ENCODE measurements at places on chromosomes 11 and 22. TPM values are rescaled to one million over a fixed set of nuclear protein-coding genes. Genes with fewer than 3 reads are reported as not detected.

GRCh38 chr11:45857961-45858474, 10.7 kb downstream of the CRY2 start:
- H3K27me3 ChIP-seq, result no peaks in the 10 kb centered on the region
- no peak overlapping the region for H3K4me3 ChIP-seq
- H3K27ac ChIP-seq, result peak overlapping the region; percentile 80
- H3K36me3 ChIP-seq, result peaks cover 66% of the 10 kb centered on the region
- peaks cover 78% of the 10 kb centered on the region for H3K4me1 ChIP-seq

DNA sequence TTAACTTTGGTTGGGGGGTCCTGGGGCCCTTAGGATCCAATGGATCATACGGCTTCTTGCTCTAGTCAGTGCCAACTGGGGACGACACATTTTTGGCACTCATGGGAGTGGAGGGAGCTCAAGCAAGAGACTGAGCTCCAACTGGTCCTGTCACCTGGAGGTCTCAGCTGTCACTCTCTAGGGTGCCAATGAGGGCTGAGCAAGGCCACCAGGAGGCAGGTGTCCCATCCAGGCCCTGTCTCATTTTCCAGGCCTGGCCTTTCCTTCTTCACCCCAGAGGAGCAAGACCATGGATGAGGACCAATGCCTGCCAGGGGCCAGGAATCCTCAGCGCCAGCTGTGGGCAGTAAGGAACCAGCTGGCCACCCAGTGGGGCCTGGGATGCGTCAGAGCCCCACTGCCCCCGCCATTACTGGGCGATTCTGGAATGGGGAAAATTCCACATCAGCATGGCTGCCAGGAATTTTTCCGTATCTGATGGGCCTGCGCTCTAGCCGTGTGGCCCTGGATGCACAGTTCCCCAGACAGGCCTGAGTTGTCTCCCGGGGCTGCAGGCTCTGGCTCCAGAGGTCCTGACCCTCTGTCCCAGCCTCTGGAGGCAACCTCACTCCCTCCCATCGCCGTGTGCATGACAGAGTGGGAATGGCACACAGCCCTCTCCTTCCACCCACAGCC, 669 bp upstream of the GAL3ST1 start:
- peak overlapping the region; percentile 21 for H3K4me3 ChIP-seq
- H3K27me3 ChIP-seq, result no peaks in the 10 kb centered on the region
- H3K36me3 ChIP-seq, result peaks cover 50% of the 10 kb centered on the region

DNA sequence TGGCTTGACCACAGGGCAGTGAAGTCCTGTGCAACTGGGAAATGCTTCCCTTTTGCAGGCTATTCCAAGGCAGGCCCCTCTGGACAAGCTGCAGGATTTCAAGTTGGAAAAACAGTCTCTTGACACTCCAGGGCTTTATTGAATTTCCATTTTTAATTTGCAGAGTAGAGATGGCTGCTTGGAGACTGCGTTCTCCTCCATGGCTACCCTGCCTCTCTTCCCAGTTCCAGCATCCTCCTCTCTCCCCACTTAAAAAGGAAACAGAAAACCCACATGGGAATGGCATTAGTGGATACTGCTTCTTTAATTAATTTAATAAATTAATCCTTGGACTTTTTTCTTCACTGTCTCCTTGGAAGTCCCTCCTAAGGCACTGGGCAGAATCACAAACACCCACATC, 115.6 kb downstream of the DSCAML1 start:
- H3K4me3 ChIP-seq, result no peak overlapping the region
- no peak for DNase-seq
- no peaks in the 10 kb centered on the region for H3K4me1 ChIP-seq
- H3K27ac ChIP-seq, result no peak overlapping the region
- no peaks in the 10 kb centered on the region for H3K36me3 ChIP-seq

DNA sequence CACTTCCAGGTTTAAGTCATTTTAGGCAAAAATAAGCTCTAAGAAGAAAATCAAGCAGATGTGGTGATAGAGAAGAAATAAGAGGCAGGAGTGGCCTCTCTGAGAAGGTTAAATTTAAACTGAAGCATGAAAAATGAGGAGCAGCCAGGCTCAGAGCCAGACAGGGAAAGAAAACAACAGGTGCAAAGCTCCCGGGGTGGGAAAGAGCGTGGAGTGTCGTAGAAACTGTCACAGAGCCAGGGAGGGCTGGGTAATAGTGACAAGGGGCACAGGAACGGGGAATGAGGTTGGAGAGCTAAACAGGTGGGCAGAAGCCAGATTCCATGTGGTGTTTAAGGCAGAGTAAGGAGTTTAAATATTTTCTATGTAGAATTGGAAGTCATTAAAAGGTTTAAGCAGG, 132.1 kb upstream of the BLID start:
- H3K4me3 ChIP-seq, result no peak overlapping the region
- H3K27ac ChIP-seq, result no peak overlapping the region
- DNase-seq, result no peak
- H3K27me3 ChIP-seq, result no peaks in the 10 kb centered on the region
- H3K36me3 ChIP-seq, result no peaks in the 10 kb centered on the region

GRCh38 chr22:47990481-47990880, 1228.0 kb downstream of the TBC1D22A start:
- H3K4me1 ChIP-seq, result no peaks in the 10 kb centered on the region
- H3K4me3 ChIP-seq, result no peak overlapping the region
- DNase-seq, result no peak
- peaks cover 5% of the 10 kb centered on the region for H3K27me3 ChIP-seq

DNA sequence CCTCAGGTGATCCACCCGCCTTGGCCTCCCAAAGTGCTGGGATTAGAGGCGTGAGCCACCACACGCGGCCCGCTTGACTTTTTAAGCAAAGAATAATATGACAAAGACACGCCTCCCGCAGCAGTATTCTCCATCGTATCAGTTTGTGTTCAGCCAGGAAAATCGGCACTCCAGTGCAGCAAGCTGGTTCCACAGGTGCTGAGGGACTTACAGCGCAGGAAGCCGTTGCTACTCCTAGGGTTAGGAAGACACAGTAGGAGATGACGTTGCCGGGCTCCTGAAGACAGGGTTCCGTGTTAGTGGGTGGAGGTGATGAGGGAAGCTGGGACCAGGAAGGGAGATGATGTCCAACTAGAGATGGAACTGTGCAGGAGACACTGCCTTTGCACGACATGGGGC, 65.8 kb upstream of the CECR2 start:
- H3K4me3 ChIP-seq, result no peak overlapping the region
- H3K36me3 ChIP-seq, result no peaks in the 10 kb centered on the region
- DNase-seq, result no peak
- H3K27me3 ChIP-seq, result no peaks in the 10 kb centered on the region
- H3K27ac ChIP-seq, result no peak overlapping the region
- no peaks in the 10 kb centered on the region for H3K4me1 ChIP-seq

GRCh38 chr11:25755918-25756584, 575.9 kb upstream of the ANO3 start:
- no peaks in the 10 kb centered on the region for H3K36me3 ChIP-seq
- no peaks in the 10 kb centered on the region for H3K27me3 ChIP-seq
- no peaks in the 10 kb centered on the region for H3K4me1 ChIP-seq
- H3K27ac ChIP-seq, result no peak overlapping the region
- peak; percentile 25 for DNase-seq

- no peak for DNase-seq
Measured at GRCh38 chr11:57903441-57904123, 120.1 kb upstream of the OR9Q1 start.

GRCh38 chr11:88131764-88132470, 43.3 kb downstream of the RAB38 start:
- H3K4me1 ChIP-seq, result no peaks in the 10 kb centered on the region
- no peak overlapping the region for H3K4me3 ChIP-seq
- no peak overlapping the region for H3K27ac ChIP-seq
- H3K27me3 ChIP-seq, result no peaks in the 10 kb centered on the region

GRCh38 chr11:69022260-69022659, 9.2 kb upstream of the MRGPRF start:
- no peaks in the 10 kb centered on the region for H3K36me3 ChIP-seq
- no peaks in the 10 kb centered on the region for H3K27me3 ChIP-seq
- H3K27ac ChIP-seq, result no peak overlapping the region
- DNase-seq, result no peak
- H3K4me3 ChIP-seq, result no peak overlapping the region

DNA sequence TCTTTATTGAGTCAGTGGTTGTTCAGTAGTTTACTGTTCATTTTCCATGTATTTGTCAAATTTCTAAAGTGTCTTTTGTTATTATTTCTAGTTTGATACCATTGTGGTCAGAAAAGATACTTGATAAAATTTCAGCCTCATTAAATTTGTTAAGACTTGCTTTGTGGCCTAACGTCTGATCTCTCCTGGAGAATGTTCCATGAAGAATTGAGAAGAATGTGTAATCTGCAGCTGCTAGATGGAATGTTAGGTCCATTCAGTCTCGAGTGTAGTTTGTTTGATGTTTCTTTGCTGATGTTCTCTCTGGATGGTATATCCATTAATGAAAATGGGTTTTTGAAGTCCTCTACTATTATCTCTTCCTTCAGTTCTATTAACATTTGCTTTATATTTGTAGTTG, 394.7 kb upstream of the ANO5 start:
- no peak overlapping the region for H3K27ac ChIP-seq
- no peak for DNase-seq

DNA sequence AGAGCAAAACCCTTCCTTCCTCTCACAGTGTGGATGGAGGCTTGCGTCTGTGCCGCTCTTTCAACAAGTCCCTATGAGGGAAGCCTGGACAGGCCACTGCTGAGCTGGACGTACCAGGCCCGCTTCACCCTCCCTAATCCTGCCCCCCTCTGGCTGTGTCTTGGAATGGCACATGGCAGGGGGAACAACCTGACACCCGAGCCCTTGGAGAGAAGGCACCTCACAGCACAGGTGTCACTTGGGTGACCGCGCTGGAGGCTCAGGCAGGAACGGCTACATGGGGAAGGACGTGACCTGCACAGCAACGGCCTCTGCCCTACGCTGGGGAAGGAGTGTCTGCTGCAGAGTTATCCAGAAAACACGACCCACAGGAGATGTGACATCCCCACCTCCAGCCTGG, 11.0 kb downstream of the CARS1 start:
- peaks cover 46% of the 10 kb centered on the region for H3K4me1 ChIP-seq
- no peak for DNase-seq
- H3K27ac ChIP-seq, result no peak overlapping the region
- H3K4me3 ChIP-seq, result no peak overlapping the region
- peaks cover 37% of the 10 kb centered on the region for H3K36me3 ChIP-seq

DNA sequence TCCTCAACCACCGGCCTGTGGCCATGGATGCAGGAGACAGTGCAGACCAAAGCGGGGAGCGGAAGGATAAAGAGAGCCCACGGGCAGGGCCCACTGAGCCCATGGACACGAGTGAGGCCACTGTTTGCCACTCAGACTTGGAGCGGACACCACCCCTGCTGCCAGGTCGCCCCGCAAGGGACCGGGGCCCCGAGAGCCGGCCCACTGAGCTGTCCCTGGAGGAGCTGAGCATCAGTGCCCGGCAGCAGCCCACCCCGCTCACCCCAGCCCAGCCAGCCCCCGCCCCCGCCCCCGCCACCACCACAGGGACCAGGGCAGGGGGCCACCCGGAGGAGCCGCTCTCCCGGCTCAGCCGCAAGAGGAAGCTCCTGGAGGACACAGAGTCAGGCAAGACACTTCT, 14.5 kb upstream of the SUSD2 start:
- peaks cover 15% of the 10 kb centered on the region for H3K4me1 ChIP-seq
- H3K4me3 ChIP-seq, result no peak overlapping the region
- no peak overlapping the region for H3K27ac ChIP-seq
- H3K27me3 ChIP-seq, result no peaks in the 10 kb centered on the region
- DNase-seq, result no peak

- DNase-seq, result peak; percentile 72
- peak overlapping the region; percentile 94 for H3K27ac ChIP-seq
- H3K27me3 ChIP-seq, result no peaks in the 10 kb centered on the region
Measured at GRCh38 chr22:38754751-38755154, 1.0 kb downstream of the SUN2 start.

Gene WNT11
- total RNA-seq, result 9.2 TPM

Gene DDX25
- total RNA-seq, result not detected

Gene RAB1B
- 138 TPM for total RNA-seq

Gene ELF5
- total RNA-seq, result 20.2 TPM

Gene PHOX2A
- total RNA-seq, result not detected

Gene OR5W2
- not detected for total RNA-seq

Gene PTGDR2
- total RNA-seq, result 0.86 TPM

Gene MS4A18
- total RNA-seq, result not detected

Gene PLAAT5
- total RNA-seq, result 2.2 TPM

Gene NRGN
- total RNA-seq, result 99.1 TPM

Gene CALCA
- total RNA-seq, result not detected

Gene OTOG
- total RNA-seq, result not detected

Gene SLC22A12
- total RNA-seq, result not detected

All from lower lobe of right lung (tissue), 2 donors.